ENCODE measurements at places on chromosomes 5 and 9.

GRCh38 chr5:35183556-35183955 is 46.7 kb downstream of the PRLR start:
- no peak for DNase-seq

GRCh38 chr5:59109383-59109782 is 526.5 kb downstream of the RAB3C start:
- DNase-seq, result no peak

DNA sequence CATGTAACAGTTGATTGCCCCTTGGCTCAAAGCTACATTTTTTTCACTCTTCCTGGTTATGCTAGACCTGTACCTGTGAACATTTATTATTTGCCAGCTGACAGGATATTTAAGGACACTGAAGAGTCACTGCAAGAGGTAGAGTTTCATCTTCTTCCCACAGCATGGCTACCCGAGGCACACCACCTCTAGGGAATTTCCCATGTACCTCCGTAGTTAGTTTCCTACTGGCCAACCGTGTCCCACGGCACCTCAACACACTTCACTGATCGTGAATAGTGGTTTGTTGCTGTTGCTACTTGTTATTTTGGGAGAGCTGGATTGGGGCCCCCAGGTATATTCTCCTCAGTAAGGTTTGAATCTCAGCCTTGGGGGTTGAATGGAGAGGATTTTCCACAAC is 648.6 kb downstream of the SEMA5A start:
- no peak for DNase-seq

- DNase-seq, result no peak
Measured at GRCh38 chr5:137605411-137605810, 106.3 kb upstream of the SPOCK1 start.

- no peak for DNase-seq
Measured at GRCh38 chr9:5971740-5972139, 43.7 kb downstream of the RANBP6 start.

GRCh38 chr5:1414311-1415058 is 30.8 kb downstream of the SLC6A3 start:
- DNase-seq, result no peak

GRCh38 chr9:32398207-32398606 is 13.8 kb downstream of the ACO1 start:
- peak; percentile 44 for DNase-seq

DNA sequence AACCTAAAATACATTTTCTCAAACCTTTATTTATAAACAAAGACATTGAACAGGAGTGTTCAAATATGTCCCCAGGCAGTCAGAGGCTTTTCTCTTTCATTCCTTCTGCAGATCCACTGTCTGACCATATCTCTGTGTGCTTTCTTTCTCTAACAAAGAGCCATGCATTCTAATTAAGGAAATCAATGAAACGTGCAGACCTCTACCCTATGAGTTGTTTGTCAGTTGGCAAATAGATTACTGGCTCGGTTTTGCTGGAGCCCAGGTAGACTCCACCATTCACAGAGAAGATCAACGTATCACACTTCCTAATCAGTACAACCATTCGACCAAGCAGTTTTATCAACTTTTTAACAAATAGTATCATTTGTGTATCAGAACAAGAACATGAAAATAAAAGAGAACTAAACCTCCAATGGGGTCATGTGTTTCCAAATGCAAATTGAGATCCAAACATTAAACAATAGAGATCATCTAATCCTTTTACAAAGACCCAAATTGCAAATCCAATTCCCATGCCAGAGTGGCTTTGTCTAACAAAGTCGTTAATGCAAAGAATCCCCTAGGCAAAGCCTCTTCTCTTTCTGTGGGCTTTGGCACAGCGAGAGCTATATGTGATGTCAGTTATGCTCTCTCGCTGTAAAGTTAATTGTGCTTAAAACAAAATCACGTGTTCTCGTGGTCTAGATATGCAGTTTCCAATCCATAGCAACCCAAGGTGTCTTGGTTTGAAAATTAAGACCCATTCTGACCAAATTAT is 16.8 kb downstream of the KLF4 start:
- no peak for DNase-seq

GRCh38 chr5:14450018-14450524 is 131.5 kb upstream of the OTULINL start:
- DNase-seq, result no peak

DNA sequence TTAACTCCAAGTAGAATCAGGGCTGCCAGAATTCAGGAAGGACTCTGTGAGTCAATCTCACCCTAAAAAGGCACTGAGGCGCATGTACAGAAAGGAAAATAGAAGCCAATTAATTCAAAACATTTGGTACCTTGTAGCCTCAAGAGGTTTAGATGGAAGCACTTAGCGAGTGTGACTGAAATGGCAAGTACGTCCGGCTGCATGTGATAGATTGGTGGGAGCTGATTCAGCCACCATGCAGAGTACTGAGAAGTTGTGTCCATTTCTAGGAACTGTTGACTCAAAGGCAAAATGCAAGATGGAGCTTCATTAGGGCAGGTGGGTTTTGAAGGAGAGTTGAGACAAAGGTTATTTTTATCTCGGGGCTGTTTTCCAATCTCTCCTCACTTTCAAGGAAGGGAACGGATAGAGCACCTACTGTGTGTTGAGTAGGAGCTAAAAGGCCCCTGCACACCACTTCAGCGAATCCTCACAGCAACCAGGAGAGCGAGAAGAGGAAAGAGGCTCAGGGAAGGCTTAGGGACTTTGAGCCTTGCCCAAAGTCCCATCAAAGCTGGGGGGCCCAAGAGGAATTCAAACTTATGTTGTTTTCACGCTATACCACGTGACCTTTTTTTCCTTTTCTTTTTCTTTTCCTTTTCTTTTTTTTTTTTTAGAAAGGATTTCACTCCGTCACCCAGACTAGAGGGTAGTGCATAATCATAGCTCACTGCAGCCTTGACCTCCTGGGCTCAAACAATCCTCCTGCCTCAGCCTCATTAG is 34.6 kb upstream of the CPEB4 start:
- no peak for DNase-seq

DNA sequence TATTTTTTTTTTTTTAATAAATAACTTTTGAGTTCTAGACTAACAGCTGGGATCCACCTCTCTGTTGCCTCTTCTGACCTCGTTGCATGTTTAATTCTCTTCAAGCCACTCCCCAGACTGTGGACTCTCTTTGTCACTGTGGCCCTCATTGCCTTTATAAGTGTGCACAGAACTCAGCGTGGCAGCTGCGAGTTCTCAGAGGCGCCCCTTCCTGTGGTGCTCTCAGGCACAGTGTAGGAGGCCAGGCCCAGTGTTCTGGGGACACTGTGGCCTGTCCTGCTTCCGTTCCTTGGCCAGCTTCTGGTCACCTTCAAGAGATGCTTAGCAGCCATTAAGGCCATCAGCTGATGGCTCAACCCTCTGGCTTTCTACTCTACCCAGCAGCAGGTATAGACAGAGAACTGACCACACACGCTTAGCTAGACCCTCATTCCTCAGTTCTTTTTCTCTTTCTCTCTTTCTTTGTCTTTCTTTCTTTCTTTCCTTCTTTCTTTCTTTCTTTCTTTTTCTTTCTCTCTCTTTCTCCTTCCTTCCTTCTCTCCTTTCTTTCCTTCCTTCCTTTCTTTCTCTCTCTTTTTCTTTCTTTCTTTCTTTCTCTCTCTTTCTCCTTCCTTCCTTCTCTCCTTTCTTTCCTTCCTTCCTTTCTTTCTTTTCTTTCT is 27.7 kb downstream of the STC2 start:
- no peak for DNase-seq

- no peak for DNase-seq
Measured at GRCh38 chr9:132487351-132487791, 77.4 kb downstream of the CFAP77 start.

Data from head of caudate nucleus (tissue), 42 donors.